ENCODE measurements at places on chromosomes 6 and 20. TPM values are rescaled to one million over a fixed set of nuclear protein-coding genes. Genes with fewer than 3 reads are reported as not detected.

Gene RCAN2
- total RNA-seq: 0.55 TPM

GRCh38 chr6:167311286-167311685 is 13.6 kb upstream of the TTLL2 start:
- no peak for DNase-seq

DNA sequence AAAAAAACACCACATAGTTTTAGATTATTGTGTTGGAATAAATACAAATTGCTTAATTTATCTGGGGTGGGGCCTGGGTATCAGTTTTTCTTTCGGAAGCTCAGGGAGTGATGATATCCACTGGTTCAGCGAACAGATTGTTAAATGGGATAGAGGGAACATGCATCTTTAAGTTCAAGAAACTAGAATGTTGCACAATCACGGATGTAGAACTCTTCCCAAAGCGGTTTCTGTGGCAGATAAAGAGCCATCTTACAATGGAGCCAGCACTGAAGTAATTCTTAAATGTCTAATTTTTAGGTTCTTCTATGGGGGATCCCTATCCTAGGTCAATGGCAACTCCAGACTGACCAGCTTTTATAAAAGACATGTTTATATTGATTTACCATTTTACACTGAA is 9.7 kb upstream of the RMND1 start:
- no peak for DNase-seq

DNA sequence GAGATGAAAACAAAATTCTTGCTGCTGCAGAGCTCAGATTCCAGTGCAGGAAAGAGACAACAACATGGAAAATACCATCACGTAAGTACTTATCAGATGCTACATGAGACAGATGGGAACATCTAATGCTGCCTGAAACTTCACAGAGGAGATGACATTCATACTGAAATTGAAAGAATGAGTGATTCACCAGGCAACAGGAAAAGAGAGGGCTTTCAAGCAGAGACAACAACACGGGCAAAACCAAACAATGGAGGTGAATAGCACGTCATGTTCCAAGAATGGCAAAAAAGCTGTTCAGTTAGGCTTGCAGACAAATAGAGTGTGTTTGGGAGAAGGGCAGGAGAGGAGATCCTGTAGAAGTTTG is 39.3 kb downstream of the GTF2H5 start:
- DNase-seq: no peak

- DNase-seq: no peak
These were observed 113.9 kb downstream of the CRYBG1 start for GRCh38 chr6:106474466-106474865.

- DNase-seq: no peak
These were observed 45.9 kb upstream of the PLN start for GRCh38 chr6:118502169-118502568.

Gene ZKSCAN3
- total RNA-seq: 4.6 TPM

Gene EMILIN3
- total RNA-seq: not detected

Gene C4A
- total RNA-seq: 13.3 TPM

DNA sequence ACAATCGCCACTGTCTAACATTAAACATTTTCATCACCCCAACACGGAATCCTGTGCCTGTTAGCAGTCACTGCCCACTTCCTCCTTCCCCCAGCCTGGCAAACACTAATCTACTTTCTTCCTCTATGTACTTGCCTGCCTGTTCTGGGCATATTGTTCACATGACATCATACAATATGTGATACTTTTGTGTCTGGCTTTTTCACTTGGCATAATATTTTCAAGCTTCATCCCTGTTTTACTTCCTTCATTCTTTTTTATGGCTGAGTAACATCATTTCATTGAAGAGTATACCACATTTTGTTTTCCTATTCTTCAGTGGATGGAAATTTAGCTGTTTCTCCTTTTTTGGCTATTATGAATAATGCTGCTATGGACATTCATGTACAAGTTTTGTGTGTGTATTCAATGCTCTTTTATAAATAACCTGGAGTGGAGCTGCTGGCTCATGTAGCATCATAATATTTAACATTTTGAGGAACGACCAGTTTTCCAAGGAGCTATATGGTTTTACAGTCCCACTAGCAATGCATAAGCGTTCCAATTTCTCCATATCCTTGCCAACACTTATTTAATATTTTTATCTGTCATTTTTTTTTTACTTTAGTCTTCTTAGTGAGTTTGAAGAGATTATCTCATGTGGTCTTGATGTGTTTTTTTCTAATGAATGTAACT is 360.1 kb downstream of the HDGFL1 start:
- no peak for DNase-seq

Data from natural killer cell treated with Interleukin-12 subunit alpha and Interleukin-12 subunit beta and Interleukin-15 and Interleukin-18, amount 100 ng/mL, for 72 hours (primary cell).